ENCODE measurements at places on chromosomes 5 and 9. TPM values are rescaled to one million over a fixed set of nuclear protein-coding genes. Genes with fewer than 3 reads are reported as not detected.

Gene ST6GALNAC6
- 34.0 TPM for total RNA-seq

Gene TIGD6
- 2.1 TPM for total RNA-seq

Gene STXBP1
- 12.8 TPM for total RNA-seq

Gene GLRA1
- not detected for total RNA-seq

Gene GBA2
- 43.6 TPM for total RNA-seq

Gene CMYA5
- 739 TPM for total RNA-seq

Gene SPATA9
- total RNA-seq, result not detected

Gene FBP2
- total RNA-seq, result 83.0 TPM

Gene SLC36A2
- 3.1 TPM for total RNA-seq

Gene ZNF474
- total RNA-seq, result 1.0 TPM

Gene SPINK6
- not detected for total RNA-seq

Gene PTCD2
- total RNA-seq, result 13.2 TPM
